MCF 10A (cell line): ENCODE measurements at places on chromosomes 13 and 19.

DNA sequence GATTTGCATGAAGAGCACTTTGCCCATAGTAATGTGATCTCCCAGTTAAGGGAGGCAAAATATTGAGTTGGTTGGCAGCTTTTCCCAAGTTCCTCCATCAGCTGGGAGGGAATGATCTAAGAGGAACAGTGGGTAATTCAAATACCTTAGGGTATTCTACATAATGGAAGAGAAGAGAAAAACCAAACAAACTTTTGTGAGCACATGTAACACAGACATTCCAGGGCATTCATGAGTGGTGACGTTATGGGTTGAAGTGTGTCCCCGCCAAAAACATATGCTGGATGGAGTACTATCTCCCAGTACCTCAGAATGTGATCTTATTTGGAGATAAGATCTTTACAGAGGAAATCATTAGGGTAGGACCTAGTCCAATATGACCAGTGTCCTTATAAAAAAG is 220.1 kb downstream of the FOXO1 start:
- no peak for DNase-seq

GRCh38 chr13:98503175-98504028 is 73.5 kb downstream of the STK24 start:
- DNase-seq, result no peak

GRCh38 chr19:8478598-8478997 is 23.8 kb downstream of the PRAM1 start:
- no peak for DNase-seq

GRCh38 chr13:112693831-112694497 is 4.1 kb downstream of the ATP11A start:
- peak; percentile 35 for DNase-seq

DNA sequence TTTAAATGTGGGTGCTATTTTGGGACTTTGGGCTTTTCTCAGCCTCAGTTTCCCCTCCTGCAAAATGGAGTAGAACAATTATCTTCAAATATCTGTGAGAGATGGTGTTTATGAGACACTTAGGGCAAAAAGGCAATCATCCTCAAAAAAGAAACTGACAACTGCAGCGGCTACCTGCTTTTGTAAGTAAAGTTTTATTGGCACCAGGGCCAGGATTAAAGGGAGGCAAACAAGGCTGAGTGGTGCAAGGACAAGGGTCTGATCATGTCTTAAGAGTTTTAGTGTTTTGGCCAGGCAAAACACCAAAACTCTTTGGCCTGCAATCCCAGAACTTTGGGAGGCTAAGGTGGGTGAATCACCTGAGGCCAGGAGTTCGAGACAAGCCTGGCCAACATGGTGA is 1.3 kb upstream of the MAST3 start:
- DNase-seq, result no peak

GRCh38 chr19:37226248-37226647 is 8.2 kb downstream of the ZNF383 start:
- no peak for DNase-seq

DNA sequence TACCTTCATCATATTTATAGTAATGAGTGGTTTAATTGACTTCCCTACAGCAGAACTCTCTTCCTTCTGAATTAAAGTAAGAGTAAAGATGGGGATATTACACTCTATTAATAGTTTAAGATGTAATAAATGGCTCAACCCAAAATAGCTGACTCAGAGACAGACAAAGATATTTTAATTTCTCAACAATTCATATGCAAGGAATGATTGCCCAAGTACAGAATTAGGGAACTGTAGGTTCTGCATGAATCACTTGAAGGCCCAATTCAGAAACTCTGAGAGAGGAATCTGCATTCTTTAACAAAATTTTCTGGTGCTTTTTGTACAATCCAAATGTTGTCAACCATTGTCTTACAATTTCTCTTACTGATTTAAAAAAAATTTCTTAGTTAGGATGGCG is 42.9 kb upstream of the PCDH9 start:
- peak; percentile 27 for DNase-seq

DNA sequence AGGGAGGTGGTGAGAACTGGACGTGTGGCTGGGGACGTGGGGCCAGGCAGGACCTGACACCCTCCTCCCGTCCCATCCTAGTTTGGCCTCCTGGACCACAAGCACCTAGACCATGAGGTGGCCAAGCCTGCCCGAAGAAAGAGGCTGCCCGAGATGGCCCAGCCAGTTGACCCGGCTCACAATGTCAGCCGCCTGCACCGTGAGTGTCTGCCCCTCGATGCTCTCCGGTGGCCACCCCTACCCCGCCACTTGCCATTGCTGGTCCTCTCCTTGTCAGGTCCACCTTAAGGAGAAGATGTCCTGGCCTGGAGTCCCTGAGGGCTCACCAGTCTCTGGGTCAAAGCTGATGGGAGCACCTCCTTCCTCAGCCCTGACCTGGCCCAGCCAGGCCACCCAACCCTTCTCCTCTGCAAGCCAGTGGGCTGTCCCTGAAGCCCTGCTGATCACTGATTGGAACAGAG is 2.2 kb downstream of the ANGPTL4 start:
- DNase-seq, result peak; percentile 55

- peak; percentile 93 for DNase-seq
These were observed 13.7 kb downstream of the FXYD5 start for GRCh38 chr19:35168196-35168595.

DNA sequence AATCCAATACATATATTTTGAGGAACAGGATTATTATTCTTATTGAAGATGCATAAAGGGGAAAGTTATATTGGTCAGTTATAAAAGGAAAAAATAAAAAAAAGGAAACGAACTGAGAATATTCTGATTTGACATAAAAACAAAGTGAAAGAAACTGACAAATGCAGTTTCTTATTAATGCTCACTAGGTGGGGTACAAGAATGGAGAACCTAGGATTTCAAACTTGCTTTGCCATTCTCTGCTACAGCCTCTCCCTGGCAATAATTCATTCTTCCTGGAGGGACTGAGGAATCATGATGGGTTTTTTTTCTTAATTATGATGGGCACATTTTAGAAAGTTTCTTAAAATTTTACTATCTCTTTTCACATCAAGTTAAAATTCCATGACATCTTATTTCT is 154.9 kb downstream of the PCDH9 start:
- DNase-seq, result peak; percentile 17

GRCh38 chr13:36158611-36159010 is 27.4 kb upstream of the DCLK1 start:
- peak; percentile 45 for DNase-seq

- no peak for DNase-seq
These were observed 652.0 kb downstream of the LIG4 start for GRCh38 chr13:107563099-107563925.

DNA sequence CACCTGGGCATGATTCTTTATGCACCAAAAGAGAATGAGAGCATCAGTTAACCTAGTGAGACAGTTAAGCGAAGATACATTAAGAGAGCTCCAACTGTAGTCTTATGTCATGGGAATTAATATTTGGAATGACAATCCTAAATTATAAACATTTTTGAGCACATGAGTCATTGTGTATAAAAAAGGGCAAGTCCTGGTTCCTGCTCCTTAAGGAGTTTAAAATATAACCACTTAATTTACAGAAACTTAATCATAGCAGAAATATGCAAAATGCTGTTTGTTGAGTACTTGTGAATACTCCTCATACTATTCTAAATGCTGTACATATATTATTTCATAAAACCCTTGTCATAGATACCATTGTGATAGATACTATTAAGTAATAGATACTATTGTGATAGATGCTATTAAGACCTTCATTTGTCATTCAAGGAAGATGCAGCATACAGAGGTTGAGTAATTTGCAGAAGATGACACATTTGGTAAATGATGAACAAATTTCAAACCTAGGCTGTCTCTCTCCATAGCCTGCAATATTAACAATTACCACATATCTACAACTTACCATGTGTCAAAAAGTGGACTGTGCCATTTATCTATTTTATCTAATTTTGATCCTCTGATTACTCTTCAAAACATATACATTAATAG is 301.0 kb downstream of the TBC1D4 start:
- DNase-seq, result peak; percentile 10

DNA sequence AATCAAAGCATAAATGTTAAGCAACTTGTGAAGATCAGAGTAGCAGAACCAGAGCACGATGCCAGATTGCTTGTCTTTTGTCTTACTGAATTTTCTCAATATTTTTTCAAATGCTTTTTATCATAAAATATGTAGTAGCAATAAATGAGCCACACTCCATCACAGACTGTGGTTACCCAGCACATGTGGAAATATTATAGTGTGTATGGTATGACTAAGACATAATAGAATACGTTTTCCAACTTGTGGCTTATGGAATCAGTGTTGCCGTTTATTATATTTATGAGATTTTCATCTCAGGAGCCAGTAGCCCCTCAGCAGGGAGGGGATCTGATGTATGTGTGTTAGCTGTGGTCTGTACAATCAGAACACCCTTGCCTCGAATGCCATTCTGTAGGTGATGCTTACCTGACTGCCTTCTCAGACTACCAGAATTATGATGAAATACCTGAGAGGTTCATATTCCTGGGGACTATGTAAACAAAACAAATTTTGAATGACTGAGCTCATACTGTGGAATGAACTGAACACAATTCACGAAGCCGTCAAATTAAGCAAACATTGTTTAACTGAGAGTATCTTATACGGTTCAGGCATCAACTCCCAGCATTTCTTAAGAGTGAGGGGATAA is 1.9 kb downstream of the SCEL start:
- DNase-seq, result peak; percentile 34

DNA sequence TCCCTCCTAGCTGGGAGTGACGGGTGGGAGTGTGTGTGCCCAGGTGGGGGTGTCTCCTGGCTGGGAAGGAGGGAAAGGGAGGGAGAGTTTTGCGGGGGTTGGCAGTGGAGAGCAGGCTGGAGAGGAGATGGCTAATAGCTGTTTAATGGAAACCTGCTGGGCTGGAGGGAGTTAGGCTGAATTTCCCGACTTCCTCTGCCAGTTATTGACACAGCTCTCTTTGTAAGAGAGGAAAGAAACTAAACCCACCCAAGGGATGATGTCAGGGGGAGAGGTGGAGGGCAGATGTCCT is 10.2 kb upstream of the ILF3 start:
- DNase-seq, result no peak

DNA sequence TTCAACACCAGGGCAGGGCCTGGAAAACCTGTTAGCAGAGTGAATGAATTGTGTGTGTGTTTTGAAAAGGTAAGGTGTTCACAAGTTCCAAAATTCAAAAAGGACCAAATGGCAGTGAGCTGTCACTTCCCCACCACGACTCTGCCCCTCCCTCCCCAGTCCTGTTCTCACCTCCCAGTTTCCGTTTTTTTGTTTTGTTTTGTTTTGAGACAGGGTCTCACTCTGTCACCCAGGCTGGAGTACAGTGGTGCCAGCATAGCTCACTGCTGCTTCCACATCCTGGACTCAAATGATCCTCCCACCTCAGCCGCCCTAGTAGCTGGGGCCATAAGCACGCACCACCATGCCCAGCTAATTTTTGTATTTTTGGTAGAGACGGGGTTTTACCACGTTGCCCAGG is 20.3 kb upstream of the BCL3 start:
- DNase-seq, result no peak
